Stomach (tissue), 19 donors: ENCODE measurements at places on chromosomes 12 and 14. TPM values are rescaled to one million over a fixed set of nuclear protein-coding genes. Genes with fewer than 3 reads are reported as not detected.

DNA sequence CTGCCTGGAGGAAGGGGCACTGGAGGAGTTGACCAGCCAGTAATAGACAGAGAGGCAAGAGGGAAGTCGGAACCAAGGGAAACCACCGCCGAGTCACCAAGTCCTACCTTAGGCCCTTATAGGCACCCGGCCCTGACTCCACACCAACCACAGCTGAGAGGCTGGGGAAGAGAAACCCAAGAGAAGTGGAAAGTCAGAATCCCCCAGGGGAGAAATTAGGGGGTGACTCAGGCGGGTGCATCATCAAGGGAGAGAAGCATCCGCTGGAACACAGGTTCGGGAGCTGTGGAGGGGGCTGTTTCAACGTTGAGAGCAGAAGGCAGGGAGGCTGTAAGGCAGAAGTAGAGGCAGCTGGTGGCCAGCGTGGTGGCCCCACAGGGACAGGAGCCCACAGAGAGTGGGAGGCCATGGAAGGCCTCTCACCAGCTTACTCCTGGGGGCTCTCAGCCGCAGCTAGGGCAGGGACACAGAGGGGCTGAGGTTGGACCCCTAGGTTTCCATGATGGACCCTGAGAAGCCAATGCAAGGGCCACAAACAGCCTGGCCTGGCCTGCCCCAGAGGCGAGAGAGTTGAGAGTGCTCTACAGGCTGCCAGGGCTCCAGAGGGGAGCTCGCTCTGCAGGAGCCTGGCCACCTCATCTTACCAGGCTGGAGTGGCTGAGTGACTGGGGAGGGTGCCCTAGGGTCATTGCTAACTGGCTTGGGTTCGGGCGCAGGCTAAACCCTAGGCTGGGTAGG lies 1.4 kb upstream of the TRMT61A start:
- DNase-seq, result no peak

PIWIL1 gene
- not detected for total RNA-seq

- no peak for DNase-seq
These were observed 65.1 kb downstream of the DIP2B start for GRCh38 chr12:50569876-50570275.

- no peak for DNase-seq
These were observed 571.4 kb downstream of the NOVA1 start for GRCh38 chr14:26026384-26026783.

- no peak for DNase-seq
These were observed 153.9 kb downstream of the PIK3C2G start for GRCh38 chr12:18415227-18415626.

IFNG-AS1 gene
- not detected for total RNA-seq

REM2 gene
- not detected for total RNA-seq

GRCh38 chr12:123396954-123397353 lies 13.0 kb downstream of the KMT5A start:
- peak; percentile 74 for DNase-seq

GRCh38 chr12:83276904-83277303 lies 590.2 kb downstream of the TMTC2 start:
- DNase-seq, result no peak

GRCh38 chr12:84463741-84464495 lies 448.7 kb downstream of the SLC6A15 start:
- DNase-seq, result no peak

- DNase-seq, result no peak
These were observed 11.9 kb upstream of the TC2N start for GRCh38 chr14:91879196-91879595.

GRCh38 chr14:61558271-61558670 lies 137.0 kb upstream of the HIF1A start:
- DNase-seq, result no peak

- no peak for DNase-seq
These were observed 1.3 kb downstream of the UNG start for GRCh38 chr12:109098651-109099050.

RNASE4 gene
- total RNA-seq, result 110 TPM

KRT71 gene
- total RNA-seq, result not detected
